ENCODE measurements at places on chromosomes 4 and X. TPM values are rescaled to one million over a fixed set of nuclear protein-coding genes. Genes with fewer than 3 reads are reported as not detected.
A peak's percentile ranks its signal among the peaks of the same experiment; 100 is the strongest.

DNA sequence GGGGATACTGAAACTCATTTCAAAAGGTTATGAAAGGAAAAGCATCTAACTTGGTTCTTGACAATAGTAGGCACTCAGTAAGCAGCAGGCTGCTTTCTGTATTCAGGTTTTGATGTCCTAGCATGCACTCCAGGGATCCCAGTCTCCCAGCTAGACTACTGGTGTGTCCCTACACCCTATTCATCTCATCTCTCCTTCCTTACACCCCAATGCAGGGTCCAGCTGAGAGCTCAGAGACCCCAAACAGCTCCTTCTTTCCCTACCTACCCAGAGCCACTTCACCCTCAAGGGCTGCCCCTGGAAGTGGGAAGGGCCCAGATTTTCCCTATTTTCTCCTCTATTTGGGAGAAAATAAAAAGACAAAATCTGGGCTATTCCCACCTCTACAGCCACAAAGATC lies 1.6 kb upstream of the EFNB1 start:
- no peak for DNase-seq

COX7B2 gene
- polyA plus RNA-seq, result not detected

DNA sequence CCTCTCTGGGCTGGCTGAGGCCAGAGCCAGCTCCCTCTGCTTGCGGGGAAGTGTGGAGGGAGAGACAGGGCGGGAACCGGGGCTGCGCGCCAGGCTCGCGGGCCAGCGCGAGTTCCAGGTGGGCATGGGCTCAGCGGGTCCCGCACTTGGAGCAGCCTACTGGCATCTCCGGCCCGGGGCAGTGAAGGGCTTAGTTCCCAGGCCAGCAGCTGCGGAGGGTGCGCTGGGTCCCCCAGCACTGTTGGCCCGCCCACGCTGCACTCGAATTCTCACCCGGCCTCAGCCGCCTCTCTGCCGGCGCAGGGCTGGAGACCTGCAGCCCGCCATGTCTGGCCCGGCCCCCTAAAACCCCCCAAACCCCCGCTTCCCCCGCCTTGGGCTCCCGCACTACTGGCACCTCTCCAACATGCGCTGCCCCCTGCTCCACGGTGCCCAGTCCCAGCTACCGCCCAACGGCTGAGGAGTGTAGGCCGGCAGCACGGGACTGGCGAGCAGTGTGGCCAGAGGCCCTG lies 33.8 kb upstream of the FAT4 start:
- no peak for DNase-seq

GIMD1 gene
- polyA plus RNA-seq, result not detected

- DNase-seq, result no peak
These were observed 383.3 kb downstream of the GRXCR1 start for GRCh38 chr4:43275779-43276178.

GRCh38 chr4:139791681-139792080 lies 126.1 kb downstream of the MGST2 start:
- no peak for DNase-seq

DNA sequence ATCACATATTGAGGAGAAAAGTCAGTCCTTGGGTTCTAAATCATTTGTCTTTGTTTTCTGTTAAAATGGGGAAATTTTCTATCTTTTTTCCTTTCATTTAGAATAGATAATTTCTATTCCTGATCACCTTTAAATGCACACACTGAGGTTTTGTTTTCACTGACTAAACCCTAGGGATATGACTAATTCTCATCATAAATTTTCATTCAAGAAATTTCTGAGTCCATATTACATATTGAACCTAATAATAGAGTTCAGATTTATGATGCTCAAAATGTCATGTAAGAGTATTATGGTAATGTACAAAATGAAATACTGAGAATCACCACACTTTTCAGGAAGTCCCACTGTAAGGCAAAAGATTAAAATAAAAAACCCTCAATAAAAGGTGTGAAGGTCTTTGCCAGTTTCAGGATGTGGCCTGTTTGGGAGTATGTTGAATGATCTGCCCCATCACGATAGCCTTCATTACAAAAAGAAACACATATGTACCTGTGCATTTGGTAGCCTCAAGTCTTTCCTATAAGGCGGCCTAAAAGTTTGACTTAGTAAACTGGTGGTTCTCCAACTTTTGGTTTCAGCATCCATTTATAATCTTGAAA lies 49.4 kb downstream of the LEF1 start:
- no peak for DNase-seq

DNA sequence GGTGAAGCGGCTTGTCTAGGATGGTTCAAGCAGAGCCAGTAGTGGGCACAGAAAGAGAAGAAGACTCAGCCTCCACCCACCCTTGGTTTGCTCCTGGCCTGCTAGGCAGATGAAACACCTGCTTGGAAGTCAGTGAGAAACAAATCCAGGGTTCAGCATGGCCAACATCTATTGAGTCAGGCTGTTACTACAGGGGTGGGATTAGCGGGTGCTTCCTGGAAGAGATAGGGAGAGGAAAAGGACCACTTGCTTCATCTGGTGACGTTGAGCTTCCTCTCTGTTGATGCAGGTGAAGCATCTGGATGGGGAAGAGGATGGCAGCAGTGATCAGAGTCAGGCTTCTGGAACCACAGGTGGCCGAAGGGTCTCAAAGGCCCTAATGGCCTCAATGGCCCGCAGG lies 3.0 kb downstream of the MAGED2 start:
- DNase-seq, result no peak

DNA sequence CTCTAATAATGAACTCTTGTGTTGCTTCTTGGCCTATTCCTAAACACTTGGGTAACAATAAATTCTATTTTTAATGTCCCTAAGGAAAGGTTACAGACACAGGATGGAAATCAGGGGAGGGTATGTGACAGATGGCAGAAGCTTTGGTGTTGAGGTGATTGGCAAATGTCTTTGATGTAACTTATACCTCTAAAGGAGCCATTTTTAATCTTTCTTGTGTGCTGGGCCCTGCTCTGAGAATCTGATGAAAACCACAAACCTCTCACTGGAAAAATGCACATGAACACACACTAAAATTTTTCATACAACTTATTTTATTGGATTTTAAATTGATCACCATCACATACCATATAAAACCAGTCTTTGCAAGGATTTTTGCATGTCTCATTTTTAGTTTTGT lies 17.7 kb downstream of the FRYL start:
- DNase-seq, result no peak

DNA sequence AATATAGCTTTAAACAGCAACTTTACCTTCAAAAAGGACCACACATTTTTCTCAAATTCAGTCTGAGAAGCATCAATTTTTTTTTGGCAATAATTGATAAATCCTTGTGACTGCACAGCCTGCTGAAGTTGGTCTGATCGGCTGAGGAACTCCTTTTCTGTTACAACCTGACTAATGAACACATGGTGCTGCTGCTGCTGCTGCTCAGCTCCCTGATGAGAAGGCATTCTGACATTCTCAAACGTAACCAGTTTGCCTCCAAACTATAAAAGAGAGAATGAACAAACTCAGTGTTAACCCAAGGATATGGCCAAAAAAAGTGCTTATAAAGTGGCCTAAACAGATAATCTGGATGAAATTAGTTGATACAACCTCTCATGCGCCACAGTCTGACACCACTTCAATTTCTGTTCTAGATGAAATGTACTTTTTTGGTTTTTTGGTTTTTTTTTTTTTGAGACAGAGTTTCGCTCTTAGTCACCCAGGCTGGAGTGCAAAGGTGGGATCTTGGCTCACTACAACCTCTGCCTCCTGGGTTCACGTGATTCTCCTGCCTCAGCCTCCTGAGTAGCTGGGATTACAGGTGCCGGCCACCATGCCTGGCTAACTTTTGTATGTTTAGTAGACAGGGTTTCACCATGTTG lies 26.5 kb downstream of the SEC31A start:
- no peak for DNase-seq

GRCh38 chrX:49282647-49283011 lies 13.0 kb downstream of the PPP1R3F start:
- DNase-seq, result no peak

DNA sequence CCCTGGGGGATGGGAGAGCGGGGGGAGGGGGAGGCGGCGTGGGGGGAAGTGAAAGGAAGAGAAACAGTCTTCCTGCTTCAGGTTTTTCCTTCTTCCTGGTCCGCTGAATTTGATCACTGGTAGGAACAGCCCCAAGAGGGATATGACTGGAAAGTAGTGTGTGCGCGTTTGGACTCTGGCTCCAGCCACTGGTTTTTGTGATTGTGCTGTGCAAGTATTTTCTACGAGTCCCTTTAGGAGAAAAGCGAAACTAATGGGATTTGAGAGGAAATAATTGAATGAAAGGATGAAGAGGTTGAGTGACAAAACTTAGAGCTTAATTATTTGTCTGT lies 836 bp downstream of the PRRG1 start:
- peak; percentile 32 for DNase-seq

DNA sequence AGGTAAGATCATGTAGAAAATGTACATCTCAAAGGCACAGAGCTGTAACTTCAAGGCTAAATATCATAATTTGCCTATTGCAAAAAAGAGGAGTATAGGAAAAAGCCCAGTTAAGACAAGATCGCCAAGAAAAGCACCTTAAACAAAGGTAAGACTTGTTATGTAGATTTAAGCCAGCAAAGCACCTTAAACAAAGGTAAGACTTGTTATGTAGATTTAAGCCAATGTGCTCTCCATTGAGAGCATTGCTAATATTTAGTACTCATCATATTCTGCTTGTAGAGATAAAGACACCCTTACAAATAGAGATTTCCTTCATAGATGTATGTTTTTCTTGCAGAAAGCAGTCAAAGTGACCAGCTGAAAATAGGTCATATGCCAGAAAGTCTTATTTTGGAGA lies 115.8 kb downstream of the ADAM29 start:
- DNase-seq, result no peak

- no peak for DNase-seq
These were observed 161.4 kb upstream of the FAM9B start for GRCh38 chrX:9195199-9195880.

GRCh38 chrX:10926891-10927290 lies 184.2 kb upstream of the HCCS start:
- DNase-seq, result no peak

DNA sequence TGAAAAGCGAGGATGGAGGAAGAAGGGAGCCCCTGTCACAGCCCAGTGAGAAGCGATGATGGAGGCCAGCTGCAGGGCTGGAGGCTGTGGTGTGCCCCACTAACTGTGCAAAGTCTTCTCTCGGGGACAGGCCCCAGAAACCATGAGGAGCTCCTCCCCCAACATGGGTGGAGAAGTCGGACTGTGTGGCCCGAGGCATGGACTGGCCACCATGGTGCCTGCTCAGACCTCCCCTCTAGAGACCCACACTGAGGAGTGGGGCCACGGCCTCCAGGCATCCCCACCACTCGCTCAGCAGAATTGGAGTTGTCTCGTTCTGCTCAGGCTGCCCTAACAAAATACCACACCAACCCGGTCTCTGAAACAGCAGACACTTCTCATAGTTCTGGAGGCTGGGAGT lies 12.2 kb upstream of the PDE6B start:
- no peak for DNase-seq

SORBS2 gene
- 25.3 TPM for polyA plus RNA-seq

DNA sequence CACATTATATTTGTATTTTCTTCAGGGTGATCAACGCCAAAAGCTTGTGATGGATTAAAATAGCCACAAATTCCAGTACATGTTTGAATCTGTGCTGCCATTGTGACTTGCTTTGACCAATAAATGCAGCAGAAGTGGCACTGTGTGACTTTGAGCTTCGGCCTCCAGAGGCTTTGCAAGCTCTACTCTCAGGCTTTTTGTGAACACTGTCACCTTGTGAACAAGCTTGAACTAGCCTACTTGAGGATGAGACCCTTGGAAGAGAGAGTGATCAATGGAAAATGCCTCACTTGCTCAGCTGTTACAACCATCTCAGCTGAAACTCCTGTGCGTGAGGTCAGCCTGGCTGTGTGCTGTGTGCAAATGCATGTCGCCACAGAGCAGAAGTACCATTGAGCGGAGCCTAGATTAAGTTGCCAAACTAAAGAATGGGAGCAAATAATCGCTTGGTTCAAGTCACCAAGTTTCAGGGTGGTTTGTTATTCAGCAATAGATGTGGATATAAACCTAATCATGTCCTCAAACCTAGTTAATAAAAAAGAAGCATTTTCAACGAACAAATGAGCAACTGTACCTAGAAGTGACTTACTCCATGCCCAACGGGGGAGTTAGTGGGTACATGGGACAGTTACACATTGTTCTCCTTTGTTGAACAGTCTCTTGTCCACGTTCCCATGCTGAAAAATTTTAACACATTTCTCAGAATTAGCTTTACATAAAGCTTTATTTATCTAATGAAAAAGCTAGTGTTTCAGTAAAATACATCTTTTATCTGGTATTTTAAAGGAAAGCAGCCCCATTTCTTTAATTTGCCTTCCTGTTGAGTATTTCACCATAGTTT lies 23.5 kb downstream of the NOA1 start:
- no peak for DNase-seq

- DNase-seq, result no peak
These were observed 92.4 kb upstream of the SORBS2 start for GRCh38 chr4:185904381-185904780.

GPM6B gene
- 18.1 TPM for polyA plus RNA-seq

UNC5C gene
- polyA plus RNA-seq, result 0.46 TPM

TLR10 gene
- 0.41 TPM for polyA plus RNA-seq

DNA sequence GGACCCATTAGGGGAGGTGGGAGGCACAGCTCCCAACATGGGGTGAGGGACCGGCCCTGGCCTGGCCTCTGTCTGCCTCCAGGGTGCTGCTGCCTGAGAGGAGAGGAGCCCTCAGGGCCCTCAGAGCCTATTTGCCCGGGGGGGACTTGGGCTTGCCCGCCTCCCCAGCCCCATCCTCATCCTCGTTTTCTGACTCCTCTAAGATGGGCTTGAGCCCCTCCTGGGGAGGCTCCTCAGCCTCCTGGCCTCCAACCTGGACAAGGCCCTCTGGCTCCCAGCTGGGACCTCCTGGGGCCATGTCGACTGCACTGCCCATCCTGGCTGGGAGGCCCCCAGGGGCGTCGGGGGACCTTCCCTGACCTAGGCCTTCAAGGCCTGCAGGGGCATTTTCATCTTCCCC lies 2.8 kb downstream of the PNMA6F start:
- DNase-seq, result no peak

IBSP gene
- polyA plus RNA-seq, result not detected

FMR1 gene
- 44.4 TPM for polyA plus RNA-seq

GRCh38 chrX:47586043-47586787 lies 4.0 kb downstream of the TIMP1 start:
- no peak for DNase-seq

PNMA6A gene
- 2.5 TPM for polyA plus RNA-seq

FRAS1 gene
- polyA plus RNA-seq, result 4.6 TPM

SEL1L3 gene
- polyA plus RNA-seq, result 17.2 TPM

CRLF2 gene
- not detected for polyA plus RNA-seq

FATE1 gene
- 3.9 TPM for polyA plus RNA-seq

DNA sequence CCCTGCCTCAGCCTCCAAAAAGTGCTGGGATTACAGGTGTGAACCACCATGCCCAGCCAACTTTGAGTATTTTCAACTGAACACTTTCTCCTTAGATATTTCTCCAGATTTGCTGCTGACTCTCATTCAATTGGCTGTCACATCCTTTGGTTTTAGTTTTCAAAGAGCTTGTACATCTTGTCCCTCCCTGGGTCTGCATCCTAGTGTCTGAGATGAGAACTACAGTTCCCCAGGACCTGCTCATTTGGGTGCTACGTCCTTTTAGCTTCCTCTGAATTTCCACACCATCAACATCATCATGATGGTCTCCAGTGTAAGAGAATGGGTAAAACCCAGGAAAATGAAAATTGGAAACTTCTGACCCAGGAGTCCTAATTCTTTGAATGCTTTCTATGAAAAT lies 312.9 kb downstream of the NLGN4X start:
- no peak for DNase-seq

All from hindlimb muscle (tissue), 1 donor.